Activated naive CD4-positive, alpha-beta T cell (primary cell): ENCODE measurements at places on chromosomes 3 and 15.

- no peak for DNase-seq
Measured at GRCh38 chr15:58484791-58485600, 53.2 kb downstream of the LIPC start.

DNA sequence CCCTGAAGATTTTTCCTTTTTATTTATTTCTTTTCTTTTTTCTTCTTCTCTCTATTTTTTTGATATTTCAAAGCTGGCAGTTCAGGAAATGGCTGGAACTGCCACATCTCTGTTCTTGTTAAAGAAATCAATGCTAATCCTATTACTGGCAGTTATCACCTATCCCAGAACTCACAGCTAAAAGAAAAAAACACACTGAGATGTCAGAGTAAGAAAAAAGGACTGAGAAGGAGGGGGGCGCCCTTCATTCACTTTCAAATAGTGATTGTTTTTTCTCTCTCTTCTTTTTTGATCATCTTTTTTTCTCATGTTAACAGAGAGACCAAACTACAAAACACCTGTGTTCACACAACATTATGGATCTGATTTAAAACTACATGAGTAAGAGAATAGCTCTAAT, 337.1 kb downstream of the IL20RB start:
- no peak for DNase-seq

- no peak for DNase-seq
Measured at GRCh38 chr3:45640724-45641361, 46.3 kb downstream of the LIMD1 start.

DNA sequence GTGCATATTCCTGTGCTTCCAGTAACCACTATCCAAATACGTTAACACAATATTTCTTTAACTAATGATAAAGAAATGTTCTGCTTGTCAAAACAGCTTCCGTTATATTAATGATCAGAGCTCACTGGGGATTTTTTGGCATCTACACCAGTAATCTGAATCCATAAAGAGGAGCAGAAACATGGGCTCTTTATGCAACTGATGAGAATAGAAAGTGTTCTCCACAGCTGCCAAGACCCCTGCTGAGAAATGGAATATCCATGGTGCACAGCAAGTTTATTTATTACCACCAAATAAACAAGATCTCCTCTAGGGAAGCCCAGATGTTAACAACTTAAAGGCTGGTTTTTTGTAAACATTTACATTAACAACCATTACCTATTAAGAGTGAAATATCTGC, 54.5 kb downstream of the ALDH1A2 start:
- DNase-seq, result no peak

DNA sequence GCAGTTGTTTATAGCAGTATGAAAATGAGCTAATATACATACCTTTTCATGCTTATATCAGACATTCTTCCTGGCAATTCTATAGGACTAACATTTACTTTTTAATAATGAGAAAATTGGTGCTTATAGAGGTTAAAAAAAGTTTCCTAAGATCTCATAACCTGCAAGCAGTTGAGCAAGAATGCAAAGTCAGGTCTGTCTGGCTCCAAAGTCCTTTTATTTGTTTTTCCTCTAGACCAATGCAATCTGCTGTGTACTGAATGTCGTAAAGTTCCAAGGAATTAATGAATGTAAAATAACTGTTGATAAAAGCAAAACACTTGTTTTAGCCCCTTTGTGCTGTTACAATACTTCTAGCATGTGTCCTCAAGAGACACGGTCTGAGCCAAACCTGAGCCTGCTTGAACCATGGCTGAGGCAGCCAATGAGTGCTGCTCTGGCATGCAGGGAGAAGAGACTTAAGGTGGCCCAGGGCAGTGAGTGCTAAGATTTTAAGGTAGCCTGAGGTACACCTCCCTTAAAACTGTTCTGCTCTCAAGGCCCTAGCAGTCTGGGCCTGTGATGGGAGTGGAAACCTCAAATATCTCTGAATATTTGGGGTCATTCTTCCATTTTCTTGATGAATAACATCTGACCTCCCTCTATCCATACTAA, 555.1 kb upstream of the NAALADL2 start:
- DNase-seq, result no peak

GRCh38 chr3:112718516-112718915, 77.6 kb upstream of the CCDC80 start:
- DNase-seq, result no peak

DNA sequence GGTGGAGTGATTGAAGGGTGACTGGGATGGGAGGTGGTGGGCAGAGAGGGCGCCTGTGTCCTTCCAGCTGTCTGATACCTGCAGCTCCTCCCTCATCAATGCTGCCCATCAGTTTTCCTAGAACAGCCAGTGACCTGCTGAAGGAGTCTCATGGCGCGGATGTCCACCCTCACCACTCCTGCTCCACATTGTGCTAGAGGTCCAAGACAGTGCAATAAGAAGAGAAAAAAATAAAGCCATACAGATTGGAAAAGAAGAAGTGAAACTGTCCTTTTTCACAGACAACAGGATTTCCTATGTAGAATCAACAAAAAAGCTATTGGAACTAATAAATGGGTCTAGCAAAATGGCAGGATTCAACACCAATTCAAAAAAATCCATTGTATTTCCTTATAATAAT, 7.4 kb downstream of the ZDHHC19 start:
- DNase-seq, result no peak

DNA sequence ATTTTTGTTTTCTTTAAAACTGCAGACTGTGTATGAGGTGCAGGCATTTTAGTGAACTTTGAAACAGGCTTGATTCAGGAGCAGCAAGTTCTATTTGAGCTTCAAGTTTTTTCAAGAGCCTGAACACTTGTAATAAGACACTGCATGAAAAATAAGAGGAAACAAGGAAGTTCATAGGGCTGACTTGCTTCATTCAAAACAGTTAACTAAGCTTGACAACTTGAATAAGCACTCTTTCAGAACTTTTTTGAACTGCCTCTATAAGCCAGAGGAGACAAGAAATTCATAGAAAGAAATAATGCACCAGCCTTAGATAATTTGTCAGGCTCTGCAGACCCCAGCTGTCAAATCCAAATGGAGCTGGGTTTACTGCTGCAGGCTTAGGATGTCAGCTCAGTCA, 130.2 kb downstream of the SSR3 start:
- DNase-seq, result no peak

DNA sequence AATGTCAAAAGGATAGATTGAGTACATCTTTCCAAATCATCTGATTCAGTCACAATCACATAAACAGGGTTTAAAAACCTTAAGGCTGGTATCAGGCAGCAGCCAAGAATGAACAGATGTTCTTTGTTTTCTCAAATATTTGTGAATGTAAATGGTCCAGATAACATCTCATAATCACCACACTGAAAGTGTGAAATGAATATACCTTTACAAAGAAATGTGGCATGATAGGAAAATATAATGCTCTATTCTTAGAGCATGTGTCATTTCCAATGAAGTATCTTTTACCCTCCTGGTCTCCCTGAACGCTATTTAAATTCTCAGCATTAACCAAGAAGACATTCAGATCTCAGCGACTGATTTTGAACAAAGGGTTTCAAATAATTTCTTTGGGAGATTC, 8.8 kb upstream of the ACTC1 start:
- no peak for DNase-seq

GRCh38 chr3:48157950-48158376, 30.3 kb downstream of the CDC25A start:
- DNase-seq, result no peak

DNA sequence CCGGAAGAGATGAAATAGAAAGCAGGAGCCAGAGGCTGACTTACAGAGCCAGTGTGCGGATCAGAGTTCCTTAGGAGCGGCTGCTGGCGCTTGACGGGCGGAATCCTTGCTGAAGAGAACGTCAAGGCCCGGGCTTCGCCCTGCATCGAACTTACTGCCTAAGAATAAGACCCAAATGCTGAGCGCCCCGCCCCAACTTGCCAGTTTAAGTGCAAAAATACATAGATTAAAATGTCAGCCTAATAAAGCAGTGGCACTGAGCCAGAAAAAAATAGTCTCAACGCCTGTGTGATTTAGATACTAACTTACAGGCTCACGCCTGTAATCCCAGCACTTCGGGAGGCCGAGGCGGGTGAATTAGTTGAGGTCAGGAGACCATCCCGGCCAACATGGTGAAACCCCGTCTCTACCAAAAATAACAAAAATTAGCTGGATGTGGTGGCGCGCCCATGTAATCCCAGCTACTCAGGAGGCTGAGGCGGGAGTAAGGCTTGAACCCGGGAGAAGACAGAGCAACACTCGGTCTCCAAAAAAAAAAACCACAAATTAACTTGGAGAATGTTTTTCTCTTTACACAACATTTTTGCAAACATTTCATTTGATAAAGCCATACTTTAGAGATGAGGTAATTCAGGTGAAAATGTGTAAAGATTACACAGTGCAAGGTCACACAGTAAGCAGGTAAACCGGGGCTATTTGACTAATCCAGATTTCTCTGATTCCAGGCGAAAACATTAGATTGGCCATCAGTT, 1.2 kb upstream of the UBP1 start:
- no peak for DNase-seq

GRCh38 chr15:83764201-83764838, 110.4 kb downstream of the ADAMTSL3 start:
- DNase-seq, result no peak

- DNase-seq, result no peak
Measured at GRCh38 chr15:100690032-100690794, 87.8 kb downstream of the ASB7 start.

- DNase-seq, result no peak
Measured at GRCh38 chr3:115512565-115513415, 110.5 kb upstream of the GAP43 start.

DNA sequence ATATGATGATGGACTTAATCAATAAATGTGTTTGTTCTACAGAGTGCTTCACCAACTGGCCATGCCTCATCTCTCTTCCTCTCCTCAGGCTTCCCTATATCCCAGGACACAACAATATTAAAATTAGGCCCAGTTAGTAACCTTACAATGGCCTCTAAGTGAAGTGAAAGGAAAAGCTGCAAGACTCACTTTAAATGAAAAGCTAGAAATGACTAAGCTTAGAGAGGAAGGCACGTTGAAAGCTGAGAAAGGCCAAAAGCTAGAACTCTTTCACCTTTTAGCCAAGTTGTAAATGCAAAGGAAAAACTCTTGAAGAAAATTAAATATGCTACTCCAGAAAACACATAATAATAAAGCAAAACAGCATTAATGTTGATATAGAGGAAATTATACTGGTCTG, 1010.3 kb downstream of the NAALADL2 start:
- no peak for DNase-seq

GRCh38 chr15:22942877-22943276, 37.3 kb downstream of the CYFIP1 start:
- no peak for DNase-seq

- DNase-seq, result no peak
Measured at GRCh38 chr3:140599009-140599408, 78.9 kb upstream of the TRIM42 start.
